ENCODE measurements at places on chromosomes 2 and 18.

DNA sequence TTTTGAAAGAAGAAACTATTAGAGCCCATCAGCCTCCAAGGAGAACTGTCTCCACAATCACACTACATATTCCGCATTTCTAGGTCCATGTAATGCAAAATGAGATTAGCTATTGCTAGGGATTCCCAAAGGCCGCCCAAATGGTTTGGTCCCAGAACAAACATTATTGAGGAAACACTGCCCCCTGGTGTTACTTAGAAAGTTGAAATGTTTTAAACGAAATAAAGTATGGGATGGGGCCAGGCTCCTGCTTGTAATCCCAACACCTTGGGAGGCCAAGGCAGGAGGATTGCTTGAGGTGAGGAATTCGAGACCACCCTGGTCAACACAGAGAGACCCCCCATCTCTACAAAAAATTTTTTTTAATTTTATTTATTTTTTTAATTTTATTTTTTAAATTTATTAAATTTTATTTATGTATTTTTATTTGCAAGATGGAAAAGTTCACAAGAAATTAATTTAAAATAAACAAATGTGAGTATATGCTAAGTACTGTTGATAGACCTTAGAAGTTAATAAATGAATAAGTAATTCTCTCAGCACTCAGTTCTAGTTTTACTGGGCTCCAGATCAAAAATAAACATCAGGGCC lies 5.5 kb downstream of the NHEJ1 start:
- no peak for DNase-seq

- DNase-seq, result no peak
These were observed 720 bp downstream of the LBX2 start for GRCh38 chr2:74498500-74499266.

GRCh38 chr2:37555457-37555856 lies 116.0 kb downstream of the CDC42EP3 start:
- DNase-seq, result no peak

DNA sequence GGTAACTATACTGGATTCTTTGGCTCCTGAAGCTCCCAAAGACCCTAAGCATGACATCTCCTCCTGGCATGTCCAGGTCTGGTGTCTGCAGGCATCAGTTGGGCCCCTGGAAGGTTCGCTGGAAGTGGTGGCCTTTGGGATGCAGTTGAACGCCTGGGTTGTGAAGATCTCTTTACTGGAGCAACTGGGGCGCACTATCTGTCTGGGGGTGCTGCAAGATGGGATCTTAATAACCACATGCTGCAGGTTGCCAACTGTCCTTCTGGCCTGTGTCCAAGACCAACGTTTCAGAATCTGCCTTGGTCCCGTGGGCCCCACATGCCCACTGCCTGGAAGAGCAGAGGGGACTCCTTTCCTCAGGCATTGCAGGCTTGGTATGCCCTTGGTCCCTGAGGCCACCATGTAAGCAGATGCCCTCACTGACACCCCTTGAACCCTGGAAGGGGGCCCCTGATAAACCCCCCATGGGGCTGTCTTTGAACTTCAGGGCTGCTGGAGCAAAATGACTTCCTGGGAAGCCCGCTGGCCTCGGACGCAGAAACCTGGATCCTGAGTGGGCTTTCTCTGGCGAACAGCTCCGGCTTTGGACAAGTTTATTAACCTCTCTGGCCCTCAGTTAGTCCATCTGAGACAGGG lies 101.9 kb downstream of the TWIST2 start:
- no peak for DNase-seq

DNA sequence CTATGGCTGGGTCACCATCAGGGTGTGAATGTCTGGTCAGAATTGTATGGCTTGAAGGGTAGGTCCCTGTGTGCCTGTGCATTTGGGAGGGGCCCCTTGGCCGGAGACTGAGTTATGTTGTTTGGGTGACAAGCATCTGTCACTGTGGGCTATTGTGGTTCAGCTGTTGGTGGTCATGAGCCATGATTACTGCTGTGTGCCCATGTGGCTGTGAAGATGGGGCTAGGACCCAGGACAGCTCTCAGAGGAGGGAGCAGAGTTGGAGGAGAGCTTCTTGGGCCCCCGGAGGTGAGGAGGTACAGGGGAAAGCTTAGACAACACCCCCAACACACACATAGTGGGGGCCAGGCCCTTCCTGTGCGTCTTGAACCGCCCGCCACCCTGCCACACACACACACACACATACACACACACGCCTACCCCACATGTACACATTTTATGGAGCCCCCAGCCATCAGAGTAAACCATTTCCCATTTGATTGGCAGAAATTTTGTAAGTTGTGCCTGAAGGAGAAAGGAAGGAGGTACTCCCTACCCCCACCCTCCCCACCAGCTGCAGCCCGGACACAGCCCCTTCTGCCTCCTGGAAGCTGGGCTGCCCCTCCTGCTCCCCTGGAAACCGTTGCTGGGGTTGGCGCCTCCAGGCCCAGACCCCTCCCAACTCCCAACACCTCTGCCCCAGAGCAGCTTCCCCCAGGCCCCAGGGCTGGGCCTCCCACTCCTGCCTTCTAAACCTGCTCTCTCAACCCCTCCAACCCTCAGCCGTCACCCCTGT lies 2.0 kb downstream of the GAREM2 start:
- no peak for DNase-seq

DNA sequence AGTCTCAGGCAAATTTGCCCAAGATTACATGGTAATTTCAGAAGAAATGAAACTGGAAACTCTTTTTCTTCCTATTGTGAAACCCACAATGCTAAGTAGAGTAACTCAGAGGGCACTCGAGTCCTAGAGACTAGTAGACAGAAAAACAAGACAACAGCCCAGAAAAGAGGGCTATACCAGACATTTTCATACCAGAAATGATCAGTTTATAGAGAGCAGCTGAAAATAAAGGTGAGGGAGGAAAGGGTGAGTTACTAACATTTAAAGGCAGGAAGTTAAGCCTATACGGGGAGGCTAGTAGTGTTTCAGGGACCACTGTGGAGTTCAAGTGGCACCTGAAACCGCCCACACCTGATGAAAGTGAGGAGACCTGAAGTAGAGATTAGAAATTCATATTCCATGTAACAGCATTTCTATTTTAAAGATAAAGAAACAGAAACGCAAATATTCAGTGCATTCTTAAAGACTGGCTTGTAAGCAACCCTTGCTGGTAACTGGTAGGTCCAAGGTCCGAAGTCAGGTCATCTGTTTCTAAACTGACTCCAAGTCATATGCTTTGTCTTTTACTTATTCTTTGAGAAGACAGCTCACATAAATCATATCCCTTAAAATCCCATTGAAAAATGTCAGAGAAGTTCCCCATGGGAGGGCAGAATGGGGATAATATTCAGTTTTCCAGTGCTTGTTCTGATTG lies 145.1 kb upstream of the ITGB6 start:
- no peak for DNase-seq

DNA sequence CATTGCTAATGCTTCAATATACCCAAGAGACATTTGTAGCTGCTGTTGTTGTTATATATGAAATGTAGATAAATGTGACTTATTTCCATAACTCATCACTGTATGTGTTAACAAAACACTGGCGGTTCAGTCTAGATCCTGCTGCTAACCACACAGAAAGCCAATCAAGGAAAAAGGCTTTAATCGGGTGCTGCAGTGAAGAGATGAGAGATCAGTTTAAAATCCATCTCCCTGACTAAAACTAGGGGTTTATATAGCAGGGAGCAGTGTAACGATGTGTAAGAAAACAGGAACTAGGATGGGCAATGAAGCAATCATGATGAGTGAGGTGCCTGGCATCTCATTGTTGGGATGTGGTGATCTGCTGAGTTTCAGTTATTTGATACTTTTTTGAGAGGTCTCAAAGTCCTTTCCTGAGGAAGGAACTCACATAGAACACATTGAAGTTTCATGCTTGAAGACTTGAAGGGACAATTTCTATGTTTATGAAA lies 677.7 kb upstream of the CDH7 start:
- no peak for DNase-seq

GRCh38 chr18:44909191-44909719 lies 228.6 kb downstream of the SETBP1 start:
- DNase-seq, result no peak

DNA sequence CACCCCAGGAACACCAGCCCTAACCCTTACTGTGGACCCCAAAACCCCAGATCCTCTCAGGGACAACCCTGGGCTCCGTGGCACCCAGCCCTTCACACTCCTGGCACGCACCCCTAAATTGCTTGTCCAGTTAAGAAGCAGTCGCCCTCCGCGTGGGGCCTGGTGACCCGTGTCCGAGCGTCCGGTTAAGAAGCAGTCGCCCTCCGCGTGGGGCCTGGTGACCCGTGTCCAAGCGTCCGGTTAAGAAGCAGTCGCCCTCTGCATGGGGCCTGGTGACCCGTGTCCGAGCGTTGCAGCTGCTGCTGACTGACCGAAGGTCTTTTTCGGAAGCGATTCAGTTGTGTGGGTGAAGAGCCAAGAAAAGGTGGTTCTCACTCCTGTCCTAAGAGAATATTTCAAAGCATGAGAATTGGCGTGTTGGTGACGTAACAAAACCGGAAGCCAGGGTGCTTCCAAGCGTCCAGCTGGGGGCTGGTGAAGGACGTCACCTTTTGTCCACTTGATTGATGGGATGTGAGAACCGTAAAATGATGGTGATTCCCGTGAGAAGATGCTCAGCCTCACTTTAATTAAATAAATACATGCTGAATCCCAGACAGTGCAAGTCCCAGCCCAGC lies 70.5 kb downstream of the KCNG2 start:
- no peak for DNase-seq

- no peak for DNase-seq
These were observed 556.2 kb upstream of the ZEB2 start for GRCh38 chr2:145076085-145076484.

- no peak for DNase-seq
These were observed 130.4 kb downstream of the COL4A4 start for GRCh38 chr2:227033471-227034148.

- DNase-seq, result no peak
These were observed 86.4 kb downstream of the XRCC5 start for GRCh38 chr2:216195565-216196029.

DNA sequence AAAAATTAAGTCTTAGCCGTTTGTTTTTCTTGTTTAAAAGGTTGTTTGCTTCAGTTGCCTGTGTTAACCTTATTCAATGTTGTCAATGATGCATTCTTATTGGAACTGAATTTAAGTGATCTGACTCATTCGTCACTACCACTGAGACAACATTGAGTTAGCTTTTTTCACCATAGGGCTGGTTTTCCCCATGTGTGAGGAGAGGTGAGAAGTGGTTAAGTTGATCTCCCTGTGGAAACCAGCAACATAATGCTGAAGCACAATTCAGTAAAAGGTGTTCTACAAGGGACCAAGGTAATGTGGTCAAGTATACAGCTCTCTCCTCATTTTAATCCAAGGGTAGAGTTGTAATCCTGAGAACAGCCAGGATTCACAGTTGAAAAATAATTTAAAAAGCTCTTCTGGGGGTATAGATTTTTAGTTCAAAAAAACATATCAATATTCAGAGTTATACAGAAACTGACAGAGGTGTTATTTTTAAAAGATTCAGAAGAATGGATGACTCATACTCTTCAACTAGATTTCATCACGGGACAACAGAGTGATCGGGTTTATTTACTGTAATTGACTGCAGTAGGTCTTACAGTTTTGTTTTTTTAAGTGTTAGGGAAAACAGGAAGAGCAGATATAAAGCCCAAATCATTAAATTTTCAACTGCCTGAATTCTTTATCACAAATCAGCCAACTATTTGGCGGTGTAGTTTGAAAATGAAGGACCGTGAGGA lies 12.6 kb downstream of the NOP58 start:
- DNase-seq, result no peak

- no peak for DNase-seq
These were observed 2.7 kb upstream of the PPP1CB start for GRCh38 chr2:28748941-28749340.

DNA sequence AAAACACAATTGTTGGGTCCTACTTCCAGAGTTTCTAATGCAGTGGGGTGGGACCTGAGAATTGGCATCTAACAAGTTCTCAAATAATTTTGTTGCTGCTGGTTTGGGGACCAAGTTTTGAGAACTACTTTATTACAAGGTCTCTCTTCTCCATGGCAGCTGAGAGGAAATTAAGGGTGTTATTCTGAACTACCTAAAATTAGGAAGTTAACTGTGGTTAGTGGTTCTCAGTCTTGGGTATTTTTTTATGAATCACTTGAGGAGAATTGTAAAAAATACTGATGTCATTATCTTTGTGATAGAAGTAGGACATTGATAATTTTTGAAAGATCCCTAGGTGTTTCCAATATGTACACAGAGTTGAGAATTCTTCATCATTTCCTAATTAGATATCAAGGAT lies 210.2 kb downstream of the MC4R start:
- DNase-seq, result no peak

DNA sequence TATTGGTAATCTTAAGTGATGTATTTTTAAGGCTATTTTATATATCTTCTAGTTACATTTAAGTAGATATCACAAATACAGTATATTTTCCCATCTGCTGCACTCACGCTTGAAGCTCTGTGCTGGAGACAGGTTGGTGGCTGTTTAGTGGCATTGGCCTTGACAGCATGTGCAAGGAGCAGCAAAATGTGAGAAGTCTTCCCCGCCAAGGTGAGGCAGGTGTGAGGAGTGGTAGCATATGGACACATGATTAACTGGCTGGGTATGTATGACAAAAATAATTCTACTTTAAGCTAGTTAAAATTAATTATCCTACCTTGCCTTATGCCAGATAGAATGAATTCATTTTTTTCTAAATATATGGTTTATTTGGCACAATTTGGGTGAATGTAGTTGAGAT lies 117.2 kb downstream of the CCDC102B start:
- DNase-seq, result no peak

DNA sequence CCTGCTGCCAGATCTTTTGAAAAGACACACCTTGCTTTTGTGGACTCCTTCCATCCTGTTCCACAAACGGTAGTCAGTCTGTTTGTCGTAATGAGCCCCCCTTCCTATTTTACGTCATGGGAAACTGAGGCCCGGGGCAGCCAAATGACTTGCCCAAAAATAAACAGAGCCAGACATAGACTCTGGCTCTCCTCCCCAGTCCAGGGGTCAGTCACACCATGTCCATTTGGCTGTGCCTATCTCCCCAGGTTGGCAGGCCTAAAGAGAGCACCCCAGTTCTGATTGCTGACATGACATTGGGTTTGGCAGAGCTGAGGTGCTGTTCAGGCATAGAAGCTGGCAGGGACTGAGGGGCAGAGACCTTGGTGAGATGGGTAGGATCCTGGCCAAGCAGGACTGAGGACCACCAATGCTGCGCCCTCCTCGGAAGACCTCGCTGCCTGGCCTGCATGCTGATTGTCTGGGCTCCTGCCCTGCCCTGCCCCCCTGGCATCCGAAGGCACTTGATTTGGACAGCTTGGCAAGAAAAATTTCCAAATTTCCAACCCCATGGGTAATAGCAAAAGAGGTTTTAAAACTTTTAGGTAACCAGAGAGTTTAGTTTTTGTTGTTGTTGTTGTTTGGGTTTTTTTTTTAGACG lies 335.4 kb downstream of the DYSF start:
- DNase-seq, result no peak
